Effector CD4-positive, alpha-beta T cell (primary cell): ENCODE measurements at places on chromosomes 4 and X.

DNA sequence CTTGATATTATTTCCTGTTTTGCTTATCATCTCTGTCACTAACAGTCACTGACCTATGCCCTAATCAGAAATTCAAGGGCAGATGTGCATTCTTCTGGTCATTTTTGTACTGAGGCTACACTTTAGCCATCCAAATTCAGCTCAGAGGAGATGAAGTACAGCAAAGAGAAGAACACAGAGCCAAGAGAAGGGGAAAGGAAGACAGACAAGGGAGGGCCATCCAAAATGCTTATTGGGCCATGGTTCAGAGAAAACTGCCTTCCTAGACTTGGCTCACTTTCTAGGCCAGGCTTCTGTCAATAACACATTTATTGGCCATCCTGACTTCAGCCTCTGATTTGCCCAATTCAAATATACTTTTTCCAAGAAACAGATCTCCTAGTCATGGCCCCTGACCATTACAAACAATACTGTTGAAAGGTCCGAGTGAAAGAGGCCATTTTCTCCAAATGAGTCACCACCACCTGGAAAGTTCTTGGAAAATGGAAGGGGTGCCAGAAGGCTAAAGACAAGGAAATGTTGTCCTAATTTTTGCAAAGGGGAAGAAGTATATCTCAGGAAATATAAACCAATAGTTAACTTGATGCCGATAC, 56.4 kb downstream of the DCX start:
- no peak for DNase-seq

DNA sequence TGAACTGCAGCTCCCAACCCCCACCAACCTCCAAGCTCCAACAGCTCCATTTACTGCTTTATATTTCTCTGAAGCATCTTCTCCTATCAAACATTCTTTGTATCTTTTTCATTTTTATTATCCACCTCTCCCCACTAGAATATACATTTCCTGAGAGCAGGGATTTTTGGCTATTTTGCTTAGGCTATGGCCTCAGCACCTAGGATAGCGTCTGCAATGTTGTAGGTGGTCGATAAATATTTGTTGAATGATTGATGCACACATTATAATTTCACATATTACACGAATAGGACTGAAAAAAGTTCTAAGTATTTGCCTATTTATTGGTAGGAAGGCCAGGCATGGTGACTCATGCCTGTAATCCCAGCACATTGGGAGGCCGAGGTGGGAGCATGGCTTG, 658.7 kb upstream of the DIPK2B start:
- DNase-seq = no peak

GRCh38 chr4:163878336-163879121, 384.0 kb downstream of the TMA16 start:
- no peak for DNase-seq

GRCh38 chr4:88963817-88964216, 93.2 kb downstream of the FAM13A start:
- DNase-seq = no peak

GRCh38 chr4:168874083-168874482, 136.0 kb downstream of the CBR4 start:
- DNase-seq = no peak

DNA sequence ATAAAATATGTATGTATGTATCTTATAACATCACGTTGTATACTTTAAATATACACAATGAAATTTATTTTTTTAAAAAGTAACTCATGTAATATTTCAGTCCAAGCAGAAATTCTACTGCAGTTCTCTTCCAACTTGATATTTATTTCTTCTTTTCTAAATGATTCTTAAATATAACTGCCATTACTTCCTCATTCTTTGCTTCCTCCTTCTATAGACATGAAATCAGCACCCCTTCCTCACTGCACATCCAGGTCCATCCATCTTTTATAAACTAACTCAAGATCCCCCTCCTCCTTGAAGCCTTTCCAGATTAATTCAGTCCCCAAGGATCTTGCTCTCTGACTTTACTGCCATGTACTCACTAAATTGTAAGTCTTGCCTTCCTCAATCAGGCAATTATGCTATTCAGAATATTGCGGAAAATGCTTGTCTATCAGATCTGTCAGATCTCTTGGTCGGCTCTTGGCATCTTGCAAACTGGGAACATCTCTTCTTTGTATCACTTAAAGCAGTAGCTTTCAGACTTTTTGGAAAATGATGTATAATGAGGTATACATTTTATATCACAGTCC, 3.7 kb downstream of the GPRIN3 start:
- no peak for DNase-seq
